ENCODE measurements at places on chromosomes 7 and 10.

DNA sequence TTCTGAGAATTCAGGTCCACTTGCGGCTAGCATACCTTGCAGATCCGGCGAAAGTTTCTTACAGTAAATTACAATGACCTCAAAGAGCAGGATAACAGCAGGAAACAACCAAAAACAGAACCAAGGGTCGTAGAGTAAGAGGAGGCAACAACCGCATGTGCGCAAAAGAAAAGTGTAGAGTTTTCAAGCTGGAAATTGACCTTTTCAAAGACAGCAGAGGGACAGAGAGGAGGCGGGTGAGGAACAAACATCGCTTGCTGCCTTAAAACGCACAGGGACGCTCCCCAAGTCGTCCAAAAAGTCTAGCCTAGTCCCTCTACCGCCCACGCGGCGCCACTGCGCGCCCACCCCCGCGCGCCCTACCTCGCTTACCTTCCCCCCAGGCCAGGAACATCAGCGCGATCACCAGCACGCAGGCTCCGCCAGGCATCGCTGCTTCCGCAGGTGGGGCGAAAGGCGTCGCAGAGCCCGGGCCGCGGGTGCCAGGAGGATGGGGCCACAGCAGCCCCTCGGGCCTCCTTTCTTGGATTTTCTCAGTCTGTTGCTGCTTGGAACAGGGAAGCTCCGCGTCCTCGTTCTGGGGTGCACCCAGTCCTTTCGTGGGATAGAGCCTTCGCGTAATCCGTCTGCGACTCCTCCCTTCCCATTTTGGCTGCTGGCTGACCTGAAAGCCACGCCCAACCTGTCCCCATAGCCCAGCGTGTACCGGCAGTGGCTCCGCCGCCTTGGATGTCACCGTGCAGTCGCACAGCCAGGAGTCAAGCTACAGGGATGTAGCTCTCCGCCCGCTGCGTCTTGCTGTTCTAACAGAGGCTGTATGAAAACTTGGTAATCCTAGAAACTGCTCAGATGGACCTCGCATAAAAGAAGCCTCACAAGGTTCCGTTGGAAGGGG lies at the start of gene VWDE:
Gene VWDE, minus strand, starts transcription at position 579 of the 895 bp plus-strand sequence. Its CDS starts 149 bp downstream, at position 430.
- peak; percentile 13 for DNase-seq

DNA sequence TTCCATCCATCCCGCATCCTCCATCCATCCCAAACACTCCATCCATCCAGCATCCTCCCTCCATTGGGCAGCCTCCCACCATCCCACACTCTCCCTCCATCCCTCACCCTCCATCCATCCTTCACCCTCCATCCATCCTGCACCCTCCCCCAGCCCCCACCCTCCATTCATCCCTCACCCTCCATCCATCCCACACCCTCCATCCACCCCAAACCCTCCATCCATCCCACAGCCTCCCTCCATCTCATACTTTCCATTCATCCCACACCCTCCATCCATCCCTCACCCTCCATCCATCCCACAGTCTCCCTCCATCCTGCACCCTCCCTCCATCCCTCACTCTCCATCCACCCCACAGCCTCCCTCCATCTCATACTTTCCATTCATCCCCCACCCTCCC lies 60.4 kb downstream of the FOXI2 start:
- DNase-seq: no peak

- no peak for DNase-seq
Measured at GRCh38 chr10:44332465-44332864, 52.4 kb downstream of the CXCL12 start.

DNA sequence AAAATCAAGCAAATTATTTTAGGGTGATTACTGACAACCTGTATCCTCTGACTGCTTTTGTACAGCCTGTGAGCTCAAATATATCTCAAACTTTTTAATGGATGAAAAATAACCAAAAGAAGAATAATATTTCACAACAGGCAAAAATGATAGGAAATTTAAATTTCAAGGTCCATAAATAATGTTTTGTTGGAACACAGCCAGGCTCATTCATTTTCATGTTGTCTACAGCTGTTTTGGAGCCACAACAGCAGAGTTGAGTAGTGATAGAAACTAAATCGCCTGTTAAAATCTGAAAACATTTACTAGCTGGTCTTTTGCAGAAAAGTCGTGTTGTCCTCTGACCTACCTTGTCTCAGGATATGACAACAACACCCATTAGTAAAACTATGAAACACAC lies 75.9 kb downstream of the GLI3 start:
- no peak for DNase-seq

DNA sequence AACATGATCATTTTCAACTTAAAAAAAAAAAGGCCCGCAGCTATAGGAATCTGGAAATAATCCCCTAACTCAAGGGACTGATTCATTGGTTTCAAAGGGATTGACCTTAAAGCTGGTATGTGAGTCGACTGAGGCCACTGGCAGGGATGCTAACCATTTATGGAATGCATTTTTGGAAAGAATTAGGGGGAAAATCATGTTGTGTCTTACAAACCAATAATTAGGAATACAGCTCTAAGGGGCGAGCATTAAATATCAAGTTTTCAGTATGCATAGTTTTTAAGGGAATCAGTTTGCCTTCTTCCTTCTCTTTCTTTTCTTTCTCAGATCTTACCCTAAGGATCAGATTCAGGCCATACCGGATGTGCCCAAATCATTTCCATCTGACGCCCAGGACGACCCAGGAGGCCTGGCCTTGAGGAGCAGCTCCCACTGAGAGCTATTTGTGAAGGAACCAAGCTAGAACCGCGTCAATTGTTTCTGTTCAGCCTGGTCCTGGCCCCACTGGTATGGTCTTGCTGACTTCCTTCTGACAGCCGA lies 48.7 kb downstream of the BPGM start:
- DNase-seq: no peak

- no peak for DNase-seq
Measured at GRCh38 chr10:23368816-23369640, 24.4 kb upstream of the C10orf67 start.

GRCh38 chr7:101373812-101374614 lies 11.3 kb downstream of the COL26A1 start:
- DNase-seq: no peak

DNA sequence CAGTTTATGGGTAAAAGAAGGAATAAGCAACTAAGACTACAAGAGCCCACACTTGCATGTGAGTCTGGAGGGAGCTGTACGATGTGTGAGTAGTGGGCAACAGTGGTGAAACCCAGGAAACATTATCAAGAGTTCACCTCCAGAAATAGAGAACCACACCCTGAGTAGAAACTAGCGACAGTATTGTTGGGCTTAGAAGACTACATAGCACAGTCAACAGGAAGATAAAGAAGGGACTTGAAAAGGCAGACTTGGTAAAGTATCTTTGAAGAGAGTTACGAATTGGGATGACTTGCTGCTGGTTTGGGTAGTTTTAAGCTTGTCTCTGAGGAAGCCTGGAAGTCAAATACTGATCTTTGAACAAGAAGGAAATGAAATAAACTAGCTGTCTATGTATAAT lies 223.2 kb upstream of the GNAI1 start:
- no peak for DNase-seq

DNA sequence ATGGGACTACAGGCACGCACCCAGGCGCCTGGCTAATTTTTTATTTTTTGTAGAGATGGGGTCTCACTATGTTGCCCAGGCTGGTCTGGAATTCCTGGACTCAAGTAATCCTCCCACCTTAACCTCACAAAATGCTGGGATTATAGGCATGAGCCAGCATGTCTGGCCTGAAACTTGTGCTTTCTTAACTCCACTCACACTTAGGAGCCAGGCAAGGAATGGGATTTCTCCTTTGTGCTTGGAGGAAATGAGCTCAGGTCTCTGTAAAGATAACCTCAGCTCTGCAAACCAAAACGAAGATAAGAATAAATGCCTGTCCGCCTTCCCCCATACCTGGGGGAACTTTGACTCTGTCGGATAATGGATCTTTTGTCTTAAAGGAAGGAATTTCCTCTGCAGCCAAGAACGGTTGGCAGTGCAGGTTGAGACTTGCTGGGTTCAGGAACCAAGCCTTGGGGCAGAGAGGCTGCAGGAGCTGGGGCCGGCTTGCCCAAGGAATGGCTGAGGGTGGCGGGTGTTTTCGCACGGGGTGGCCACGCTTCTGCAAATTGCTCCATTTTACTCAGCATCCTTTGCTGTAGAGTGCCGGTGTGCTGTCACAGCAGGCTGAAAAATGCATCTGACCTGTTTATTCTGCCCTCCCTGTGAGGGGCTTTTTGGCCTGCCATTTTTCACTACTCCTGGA lies 174.2 kb downstream of the KIAA1217 start:
- DNase-seq: no peak

GRCh38 chr10:14822879-14823755 lies 14.7 kb downstream of the CDNF start:
- no peak for DNase-seq

GRCh38 chr7:117674617-117675016 lies 194.8 kb downstream of the CFTR start:
- no peak for DNase-seq

DNA sequence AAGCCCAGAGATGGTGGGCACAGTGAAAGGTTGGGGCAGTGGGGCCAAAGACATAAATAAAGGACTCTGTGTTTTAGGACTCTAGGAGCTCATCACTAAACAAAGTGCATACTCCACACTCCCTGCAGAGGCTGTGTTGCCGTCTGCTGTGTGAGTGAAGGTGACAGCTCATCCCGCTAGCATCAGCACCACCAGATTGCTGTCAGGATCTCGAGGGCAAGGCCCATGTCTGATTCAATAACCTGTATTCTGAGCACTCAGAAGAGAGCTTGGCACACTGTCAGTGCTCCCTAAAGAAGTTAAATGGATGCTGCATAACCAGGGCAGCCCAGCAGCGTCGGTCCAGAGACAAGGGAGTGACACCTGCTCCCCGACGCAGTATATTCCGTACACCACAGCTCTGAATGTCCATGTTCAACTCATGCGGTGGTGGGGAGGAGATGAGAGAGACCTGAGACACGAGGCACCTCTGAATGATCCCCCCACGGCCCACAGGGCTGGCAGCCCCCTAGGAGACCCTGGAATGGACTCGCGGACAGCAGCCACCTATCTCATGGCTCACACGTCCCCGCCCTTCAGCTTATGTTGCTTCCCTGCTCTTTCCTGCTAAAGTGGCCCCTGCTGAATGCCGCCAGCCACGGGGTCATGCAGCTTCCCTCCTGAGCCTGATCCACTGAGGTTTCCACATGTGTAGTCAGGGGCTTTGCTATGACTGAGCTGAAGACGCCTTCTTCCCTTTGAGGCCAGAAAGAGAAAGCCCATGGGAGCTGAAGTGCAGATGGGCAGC lies 132.7 kb upstream of the KCNMA1 start:
- no peak for DNase-seq

DNA sequence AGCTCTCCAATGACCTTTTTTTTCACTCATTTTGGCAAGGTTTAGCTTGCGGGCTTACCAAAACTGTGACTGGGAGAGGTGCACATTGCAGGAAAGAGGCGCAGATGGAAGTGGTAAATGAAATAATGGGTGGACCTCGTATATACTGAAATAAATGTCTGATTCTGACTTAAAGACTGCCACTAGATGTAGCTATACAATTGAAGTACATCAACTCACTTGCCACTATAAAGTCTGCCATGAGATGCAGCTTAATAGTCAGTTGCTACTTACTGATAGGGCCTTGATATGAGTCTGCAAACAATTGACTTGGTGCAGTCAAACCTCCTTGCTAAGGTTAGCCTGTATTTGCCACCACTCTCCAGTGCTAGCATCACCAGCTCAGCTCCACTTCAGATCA lies 525.9 kb upstream of the MBL2 start:
- DNase-seq: no peak

- DNase-seq: no peak
Measured at GRCh38 chr10:103894441-103894864, 23.5 kb downstream of the STN1 start.

DNA sequence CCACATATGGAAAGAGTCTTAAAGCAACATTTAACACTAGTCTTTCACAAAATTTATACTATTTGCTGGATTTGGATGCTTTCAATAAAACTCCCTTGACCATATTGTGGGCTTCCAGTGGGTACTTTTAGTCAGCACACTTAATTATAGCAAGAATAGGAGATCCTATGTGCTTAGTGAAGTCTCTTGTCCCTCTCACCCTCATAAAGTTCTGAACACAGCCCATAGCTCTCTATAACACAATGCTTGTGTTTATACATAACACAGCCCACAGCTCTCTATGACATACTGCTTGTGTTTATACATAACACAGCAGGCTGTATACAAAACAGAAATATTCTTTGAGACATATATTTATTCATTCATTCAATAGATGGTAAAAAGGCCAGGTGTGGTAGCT lies 79.0 kb downstream of the SEMA3C start:
- DNase-seq: no peak

DNA sequence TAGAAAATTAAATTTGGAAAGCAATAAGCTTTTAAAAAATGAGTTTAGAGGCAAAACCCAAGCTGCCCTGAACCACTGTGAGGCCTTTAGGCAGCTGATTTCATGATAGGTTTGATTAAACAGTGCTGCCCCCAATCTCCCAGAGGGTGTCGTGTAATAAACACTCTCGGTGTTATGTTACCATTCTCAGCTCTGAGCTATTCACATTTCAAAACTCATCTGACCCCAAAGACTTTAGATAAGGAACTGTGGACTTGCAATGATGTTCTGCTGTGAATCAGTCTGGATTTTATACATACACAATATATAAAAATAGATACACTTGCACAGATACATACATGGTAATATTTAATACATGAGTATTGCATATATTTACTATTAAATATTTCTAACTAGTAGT lies 120.4 kb downstream of the MALRD1 start:
- DNase-seq: no peak

GRCh38 chr7:124263232-124263827 lies 230.5 kb upstream of the TMEM229A start:
- DNase-seq: no peak

- no peak for DNase-seq
Measured at GRCh38 chr10:121709675-121710073, 111.4 kb upstream of the FGFR2 start.

DNA sequence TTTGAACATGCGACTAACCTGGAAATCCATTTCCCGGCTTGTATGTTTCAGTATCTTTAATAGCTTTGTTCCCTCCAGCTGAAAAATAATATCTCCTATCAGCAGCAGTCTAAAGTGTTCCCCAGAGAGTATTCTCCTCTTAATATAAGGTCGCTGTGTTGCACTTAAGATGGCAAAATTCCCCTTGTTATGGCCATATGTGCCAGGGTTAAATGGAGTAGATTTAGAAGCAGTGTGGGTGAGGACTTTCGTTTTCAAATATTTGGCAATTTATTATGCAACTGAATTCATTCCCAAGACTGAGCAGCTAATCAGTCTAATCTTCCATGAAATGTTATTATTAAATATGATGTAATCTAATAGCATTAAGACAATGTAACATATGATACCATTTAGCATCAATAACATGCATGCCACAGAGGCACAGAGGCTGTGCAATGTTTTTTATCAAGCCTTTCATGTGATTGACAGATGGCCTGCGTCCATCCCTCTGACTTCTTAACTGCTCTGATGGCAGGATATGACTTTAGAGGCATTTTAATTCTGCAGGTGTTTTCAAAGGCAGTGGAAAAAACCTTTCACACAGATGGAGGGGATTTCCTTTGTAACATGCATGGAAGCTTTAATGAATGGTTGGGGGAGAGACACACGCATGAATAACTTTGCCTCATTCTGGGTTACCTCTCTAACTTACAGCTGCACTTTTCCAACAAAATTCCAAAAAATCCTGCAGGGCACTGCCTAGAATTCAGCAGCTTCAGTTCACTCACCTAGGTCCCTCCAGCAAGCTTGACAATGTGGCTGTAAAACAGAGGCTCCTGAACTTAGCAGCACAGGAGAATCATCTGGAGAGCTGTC lies 55.1 kb upstream of the ZPBP start:
- DNase-seq: no peak
